ENCODE measurements at places on chromosomes 12 and 14.

DNA sequence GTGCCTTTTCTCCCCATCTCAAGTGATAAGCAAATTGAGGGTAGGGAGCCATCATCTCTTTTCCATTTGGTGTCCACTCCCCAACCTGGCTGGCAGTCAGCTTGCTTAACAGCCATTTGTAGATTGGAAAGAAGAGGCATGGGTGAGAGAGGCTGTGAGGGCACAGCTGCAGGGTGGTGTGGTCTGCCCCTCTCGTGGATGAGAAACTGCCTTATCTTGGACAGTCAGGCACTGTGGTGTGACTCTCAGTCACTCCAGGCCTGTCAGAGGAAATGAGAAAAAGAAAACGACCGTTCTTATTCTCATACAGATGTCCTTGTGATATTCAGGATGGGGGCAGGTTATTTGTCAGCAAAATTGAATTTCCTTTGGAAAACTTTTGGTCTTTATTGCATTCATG is 65.1 kb upstream of the SRSF5 start:
- DNase-seq: no peak

DNA sequence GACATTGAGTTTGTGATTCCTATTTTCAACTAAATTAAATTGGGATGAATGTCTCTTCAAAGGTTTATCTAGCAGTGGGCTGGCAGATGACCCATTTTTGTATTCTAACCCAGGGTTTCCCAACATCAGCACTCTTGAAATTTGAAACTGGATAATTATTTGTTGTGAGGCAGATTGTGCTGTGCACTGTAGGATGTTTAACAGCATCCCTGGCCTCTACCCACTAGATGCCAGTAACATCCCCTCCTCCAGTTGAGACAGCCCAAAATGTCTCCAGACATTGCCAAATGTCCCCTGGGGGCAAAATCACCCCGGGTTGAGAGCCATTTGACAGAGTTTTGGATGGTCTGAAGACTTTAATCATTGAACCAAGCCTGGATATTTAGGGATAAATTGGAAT is 11.1 kb downstream of the DAAM1 start:
- no peak for DNase-seq

GRCh38 chr12:112905451-112906089 is 1.2 kb upstream of the OAS1 start:
- DNase-seq: no peak

DNA sequence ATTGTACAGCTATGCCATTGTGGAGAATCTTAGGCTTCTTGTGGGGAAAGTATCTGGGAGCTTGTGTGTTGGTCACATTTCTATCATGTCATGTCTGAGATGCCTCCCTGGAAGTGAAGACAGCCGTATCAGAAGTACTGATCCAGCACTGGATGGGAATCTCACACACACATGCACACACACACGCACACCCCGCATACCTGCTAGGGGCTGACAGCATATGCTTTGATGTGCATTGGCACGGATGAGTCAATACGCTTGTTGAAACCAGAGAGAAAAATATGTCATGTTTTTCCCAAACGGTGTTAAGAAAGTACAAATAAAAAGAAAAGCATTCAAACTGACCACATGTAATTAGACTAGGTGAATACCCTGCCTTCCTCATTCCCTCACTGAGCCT is 260.8 kb downstream of the KTN1 start:
- no peak for DNase-seq

GRCh38 chr12:9132008-9132535 is 16.4 kb upstream of the A2M start:
- DNase-seq: no peak

- no peak for DNase-seq
Observed at GRCh38 chr14:69483765-69484443, 624 bp upstream of the PLEKHD1 start.

GRCh38 chr14:92494512-92494911 is 19.1 kb upstream of the RIN3 start:
- no peak for DNase-seq

DNA sequence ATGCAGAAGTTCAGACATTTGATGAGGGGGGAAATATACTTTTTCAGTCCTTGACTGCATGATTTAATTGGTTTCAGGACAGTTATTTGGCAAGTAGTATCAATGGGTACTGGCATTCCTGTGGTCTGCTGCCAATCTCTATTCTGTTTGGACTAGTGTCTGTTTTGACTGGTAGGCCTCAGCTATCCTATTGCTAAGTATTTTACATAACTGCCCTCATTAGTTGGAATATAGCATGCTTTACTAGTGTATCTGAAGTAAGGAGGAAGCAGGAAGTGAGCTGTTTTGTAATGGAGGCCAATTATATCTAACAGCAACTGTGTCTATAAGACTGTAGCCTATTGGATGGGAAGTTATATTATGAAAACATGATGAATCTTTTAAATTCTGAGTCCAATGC is 104.3 kb downstream of the FLRT2 start:
- no peak for DNase-seq

DNA sequence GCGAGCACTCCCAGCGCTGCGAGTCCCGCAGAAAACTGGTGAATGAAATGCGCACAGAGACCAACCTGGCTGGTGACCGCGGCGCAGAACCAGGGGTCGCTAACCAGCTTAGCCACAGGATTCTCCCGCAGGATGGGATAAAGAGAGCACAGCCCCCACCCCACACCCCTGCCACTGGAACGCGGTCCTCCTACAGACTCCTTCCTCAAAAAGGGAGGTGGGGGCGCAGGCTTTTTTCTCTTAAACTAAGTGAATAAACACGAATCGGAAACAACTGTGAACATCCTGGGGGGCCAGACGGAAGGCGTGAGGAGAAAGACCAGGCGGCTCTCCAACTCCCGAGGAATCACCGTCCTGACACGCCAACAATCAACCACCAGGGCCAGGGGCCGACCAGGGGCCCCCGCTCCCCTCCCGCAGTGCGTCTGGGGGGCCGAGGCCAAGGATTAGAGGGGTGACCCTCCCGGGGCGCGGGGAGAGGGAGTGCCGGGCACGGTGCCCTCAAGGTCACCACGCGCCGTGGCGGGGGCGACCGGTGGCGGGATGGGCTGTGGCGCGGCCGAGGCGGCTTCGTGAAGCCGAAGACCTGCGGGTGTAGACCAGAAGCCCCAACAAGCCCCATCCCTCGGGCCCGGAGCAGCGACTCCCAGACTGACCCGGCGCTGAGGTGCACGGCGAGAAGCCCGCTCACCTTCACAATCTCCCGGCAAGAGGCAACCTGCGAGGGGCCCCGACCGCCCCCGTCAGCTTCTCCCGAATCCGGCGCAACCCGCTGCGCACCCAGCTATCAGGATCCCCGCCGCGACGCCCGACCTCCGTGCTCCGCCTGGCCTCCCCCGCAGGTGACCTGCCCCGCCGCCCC is 704 bp downstream of the ATP2B1 start:
- peak; percentile 29 for DNase-seq

- no peak for DNase-seq
Observed at GRCh38 chr14:99055816-99056215, 216.2 kb downstream of the BCL11B start.

DNA sequence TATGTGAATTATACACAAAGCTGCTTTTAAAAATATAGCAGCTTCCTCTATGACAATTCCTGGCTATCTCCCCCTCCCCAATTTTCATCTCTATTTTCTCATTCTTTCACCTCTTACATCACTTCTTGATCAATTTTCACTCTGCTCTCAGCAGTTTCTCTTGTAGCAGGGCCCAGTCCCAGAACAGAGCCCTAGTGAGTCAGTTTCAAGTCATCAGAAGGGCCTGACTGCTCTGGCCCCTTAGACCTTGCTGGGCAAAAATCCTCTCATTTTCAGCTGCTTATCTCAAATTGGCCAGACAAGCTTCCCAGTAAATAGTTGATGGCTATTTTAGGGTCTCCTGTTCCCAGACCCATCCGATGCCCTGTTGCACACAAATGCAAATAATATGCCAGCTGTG is 101.4 kb downstream of the TTC7B start:
- no peak for DNase-seq

- no peak for DNase-seq
Observed at GRCh38 chr14:96914571-96915128, 117.5 kb downstream of the VRK1 start.

DNA sequence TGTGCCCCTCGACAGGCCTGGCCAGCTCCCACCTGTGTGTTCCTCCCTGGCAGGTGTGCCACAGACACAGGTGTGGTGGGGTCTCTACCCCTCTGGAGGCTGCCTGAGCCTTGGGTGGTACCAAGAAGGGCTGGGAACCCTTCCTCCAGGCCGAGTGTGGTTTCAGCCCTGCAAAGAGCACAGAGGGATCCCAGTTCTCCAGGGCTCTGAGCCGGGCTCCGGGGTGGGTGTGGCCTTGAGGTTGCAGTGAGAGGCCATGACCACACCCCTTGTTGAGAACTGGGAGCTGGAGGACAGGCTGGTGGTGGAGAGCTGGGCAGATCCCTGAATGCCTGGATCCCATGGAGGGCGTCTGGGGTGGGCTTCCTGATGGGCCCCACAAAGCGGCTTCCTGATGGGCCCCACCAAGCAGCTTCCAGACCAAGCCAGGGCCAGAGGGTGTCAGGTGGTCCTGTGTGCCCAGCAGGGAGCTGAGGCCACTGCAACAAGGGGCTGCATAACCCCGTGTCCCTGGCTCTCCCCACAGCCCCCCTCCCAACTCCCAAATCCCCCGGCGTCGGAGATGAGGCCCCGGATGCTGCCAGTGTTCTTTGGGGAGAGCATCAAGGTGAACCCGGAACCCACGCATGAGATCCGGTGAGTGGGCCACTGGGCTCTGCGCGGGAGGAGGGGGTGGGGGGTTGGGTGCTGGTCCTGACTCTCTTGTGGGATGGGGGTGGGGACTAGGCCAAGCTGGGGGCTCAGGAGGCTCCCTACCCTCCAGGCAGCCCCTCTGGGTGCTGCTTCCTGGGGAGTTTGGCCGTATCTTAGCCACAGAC is 16.6 kb downstream of the RFLNA start:
- DNase-seq: no peak

DNA sequence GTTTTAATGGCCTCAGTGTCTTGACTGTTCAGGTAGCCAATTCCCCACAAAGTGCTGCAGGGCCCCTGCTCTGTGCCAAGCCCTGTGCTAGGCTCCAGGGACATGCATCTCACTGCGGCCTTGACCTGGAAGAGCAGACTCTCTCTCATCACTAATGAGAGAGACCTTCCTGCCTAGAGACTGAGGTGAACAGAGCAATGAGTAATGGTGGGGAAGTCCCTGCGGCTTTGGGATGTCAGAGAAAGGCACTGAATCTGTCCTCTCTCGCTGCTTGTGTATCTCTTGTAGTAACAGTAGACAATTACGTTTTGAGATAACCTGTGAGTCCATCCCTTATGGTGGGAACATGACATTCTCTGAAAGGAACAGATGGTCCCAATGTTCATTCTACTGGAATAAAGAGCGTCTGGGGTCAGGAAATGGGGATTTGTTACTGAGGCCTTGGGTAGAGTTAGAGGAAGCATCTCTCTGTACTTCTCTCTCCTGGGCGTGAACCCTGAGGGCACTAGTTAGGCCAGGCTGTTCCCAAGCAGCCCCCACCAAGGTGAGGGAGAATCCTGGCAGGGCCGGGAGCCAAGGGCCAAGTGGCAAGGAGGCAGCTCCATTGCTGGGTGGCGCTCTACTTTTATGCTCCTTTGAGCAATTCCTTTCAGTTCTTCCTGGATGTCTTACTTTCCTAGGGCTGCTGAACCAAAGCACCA is 13.5 kb downstream of the NFATC4 start:
- no peak for DNase-seq

GRCh38 chr12:110948041-110948440 is 27.7 kb upstream of the MYL2 start:
- no peak for DNase-seq

DNA sequence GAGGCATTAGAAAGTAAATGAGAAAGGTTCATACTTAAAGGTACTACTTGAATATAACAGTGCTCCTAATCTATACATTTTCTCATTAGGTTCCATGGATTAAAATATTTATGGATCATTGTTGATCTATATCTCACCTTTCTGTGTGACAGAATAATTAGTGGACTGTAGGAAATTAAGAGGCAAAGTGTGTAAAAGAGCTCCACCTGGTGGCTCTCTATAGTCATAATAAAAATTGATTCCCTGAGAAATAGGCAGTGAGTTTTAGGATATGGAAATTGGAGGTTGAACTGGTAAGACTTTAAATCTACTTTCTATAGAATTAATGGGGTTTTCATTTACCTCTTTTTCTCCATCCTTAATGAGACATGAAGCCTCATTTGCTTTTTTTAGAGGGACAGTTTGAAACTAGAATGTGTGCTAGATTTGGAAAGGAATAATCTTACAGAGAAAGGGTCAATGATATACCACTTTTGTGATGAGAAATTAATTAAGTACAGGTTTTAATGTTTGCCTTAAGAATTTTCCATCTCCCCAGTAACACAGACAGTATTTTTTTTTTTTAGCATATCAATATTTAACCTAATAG is 11.8 kb upstream of the DERA start:
- DNase-seq: no peak

DNA sequence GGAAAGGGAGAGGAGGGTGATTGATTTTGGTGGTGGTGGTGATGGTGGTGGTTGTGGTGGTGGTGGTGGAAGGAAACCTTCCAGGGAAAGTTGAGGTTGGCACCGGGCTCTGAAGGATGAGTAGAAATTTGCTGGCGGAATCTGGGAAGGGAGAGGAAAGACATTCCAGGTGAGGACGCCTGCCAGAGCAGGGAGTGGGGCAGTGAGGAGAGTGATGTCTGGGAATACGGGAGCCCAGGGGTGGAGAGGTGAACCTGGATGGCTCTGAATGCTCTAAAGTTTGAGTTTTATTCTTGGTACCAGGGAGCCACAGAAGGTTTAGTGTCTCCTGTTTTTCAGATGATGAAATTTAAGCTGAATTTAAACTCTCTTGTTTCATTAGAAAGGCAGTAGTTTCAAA is 16.0 kb downstream of the CHST11 start:
- no peak for DNase-seq

- DNase-seq: no peak
Observed at GRCh38 chr14:39050389-39050788, 52.6 kb downstream of the SEC23A start.

DNA sequence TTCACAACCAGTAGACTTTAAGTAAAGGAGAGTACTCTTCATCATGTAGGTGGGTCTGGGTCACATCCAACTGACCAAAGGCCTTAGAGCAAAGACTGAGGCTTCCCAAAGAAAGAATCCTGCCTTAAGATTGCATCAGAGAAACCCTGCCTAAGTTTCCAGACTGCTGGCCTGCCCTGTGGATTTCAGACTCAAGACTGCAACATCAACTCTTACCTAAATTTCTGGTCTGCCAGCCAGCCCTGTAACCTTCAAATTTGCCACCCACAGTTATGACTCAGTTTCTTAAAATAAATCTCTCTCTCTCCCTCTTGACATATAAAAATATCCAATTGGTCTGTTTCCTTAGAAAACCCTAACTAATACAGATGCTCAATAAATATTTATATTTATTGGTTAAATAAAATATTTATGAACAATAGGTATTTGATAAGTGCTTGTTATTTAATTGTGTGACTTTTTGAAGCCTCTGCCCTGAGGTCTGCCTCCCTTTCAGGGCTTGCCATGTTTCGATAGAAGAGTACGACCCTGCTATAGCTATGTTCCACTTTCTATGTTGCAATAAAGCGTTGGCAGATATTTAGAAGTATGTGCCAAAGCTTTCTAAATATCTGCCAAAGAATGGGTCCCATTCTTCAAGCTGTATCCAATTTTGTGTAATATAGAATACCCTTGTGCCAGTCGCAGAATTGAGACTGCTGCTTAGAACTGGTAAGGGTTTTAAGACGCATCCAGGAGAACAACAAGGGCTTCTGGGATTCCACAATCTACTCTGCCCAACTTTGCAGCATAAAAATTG is 65.7 kb downstream of the TMEM30B start:
- DNase-seq: no peak

Measured in anterior cingulate cortex (tissue), 58 donors.